Spleen (tissue), 13 donors: ENCODE measurements at places on chromosomes 4 and X. TPM values are rescaled to one million over a fixed set of nuclear protein-coding genes. Genes with fewer than 3 reads are reported as not detected.

Gene FDCSP
- 3.1 TPM for total RNA-seq

Gene CENPVL2
- not detected for total RNA-seq

Gene GALNTL6
- 8.7 TPM for total RNA-seq

Gene CT47B1
- not detected for total RNA-seq

Gene CYLC1
- not detected for total RNA-seq

Gene YY2
- total RNA-seq, result 2.1 TPM

- no peak overlapping the region for H3K4me3 ChIP-seq
- no peaks in the 10 kb centered on the region for H3K4me1 ChIP-seq
- no peaks in the 10 kb centered on the region for H3K36me3 ChIP-seq
- H3K27me3 ChIP-seq, result no peaks in the 10 kb centered on the region
- no peak overlapping the region for H3K27ac ChIP-seq
- no peak for DNase-seq
These were observed 128.6 kb upstream of the NPY2R start for GRCh38 chr4:155079871-155080270.

- peaks cover 36% of the 10 kb centered on the region for H3K36me3 ChIP-seq
- H3K27ac ChIP-seq, result no peak overlapping the region
- no peaks in the 10 kb centered on the region for H3K27me3 ChIP-seq
- no peak for DNase-seq
- no peaks in the 10 kb centered on the region for H3K4me1 ChIP-seq
- H3K4me3 ChIP-seq, result no peak overlapping the region
These were observed 66.7 kb upstream of the NDUFC1 start for GRCh38 chr4:139368998-139369397.
